NCI-H2081 treated with DMSO at 0.1 percent for 48 hours (cell line): ENCODE measurements at places on chromosomes 6 and 20.

DNA sequence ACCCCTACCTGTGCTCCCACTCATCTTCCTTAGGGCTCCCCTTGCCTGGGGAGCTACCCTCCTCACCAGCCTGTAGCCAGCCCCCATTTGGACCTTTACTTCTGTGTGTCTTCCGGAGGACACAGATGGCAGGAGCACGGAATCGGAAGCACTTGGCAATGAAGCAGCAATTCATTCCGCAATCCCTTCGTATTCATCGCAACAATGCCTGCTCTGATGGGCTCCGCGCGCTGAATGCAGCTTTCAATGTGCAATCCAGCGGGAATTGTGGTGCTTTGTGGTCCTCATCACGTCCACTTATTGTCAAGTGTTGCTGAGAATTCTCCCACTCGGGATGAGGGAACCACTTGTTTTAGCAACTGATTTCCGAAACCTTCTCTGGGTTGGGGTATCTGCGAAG lies 336.0 kb downstream of the DHX35 start:
- DNase-seq, result no peak

- DNase-seq, result no peak
Measured at GRCh38 chr20:37273988-37274387, 12.4 kb upstream of the GHRH start.

DNA sequence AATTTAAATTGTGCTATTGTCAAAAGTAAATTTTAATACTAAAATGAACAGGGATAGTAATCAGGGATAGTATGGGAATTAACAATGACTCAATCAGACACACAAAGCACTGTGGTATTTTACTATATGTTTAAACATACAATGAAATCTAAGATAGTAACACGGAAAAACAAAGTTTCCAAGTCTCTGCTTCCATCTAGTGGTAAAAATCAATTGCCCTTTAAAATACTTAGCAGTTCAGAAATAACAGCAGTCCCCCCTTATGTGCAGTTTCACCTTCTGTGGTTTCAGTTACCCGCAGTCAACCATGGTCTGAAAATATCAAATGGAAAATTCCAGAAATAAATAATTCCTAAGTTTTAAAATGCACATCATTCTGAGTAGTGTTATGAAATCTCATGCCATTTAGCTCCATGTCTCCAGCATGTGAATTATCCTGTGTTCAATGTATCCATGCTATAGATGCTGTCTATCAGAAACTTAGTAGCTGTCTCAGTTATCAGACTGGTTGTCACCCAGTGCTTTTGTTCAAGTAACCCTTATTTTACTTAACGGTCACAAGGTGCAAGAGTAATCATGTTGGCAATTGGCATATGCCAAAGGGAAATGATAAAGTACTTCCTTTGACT lies 58.5 kb downstream of the AHI1 start:
- DNase-seq, result no peak

- DNase-seq, result no peak
Measured at GRCh38 chr6:149158076-149158475, 159.4 kb upstream of the TAB2 start.

DNA sequence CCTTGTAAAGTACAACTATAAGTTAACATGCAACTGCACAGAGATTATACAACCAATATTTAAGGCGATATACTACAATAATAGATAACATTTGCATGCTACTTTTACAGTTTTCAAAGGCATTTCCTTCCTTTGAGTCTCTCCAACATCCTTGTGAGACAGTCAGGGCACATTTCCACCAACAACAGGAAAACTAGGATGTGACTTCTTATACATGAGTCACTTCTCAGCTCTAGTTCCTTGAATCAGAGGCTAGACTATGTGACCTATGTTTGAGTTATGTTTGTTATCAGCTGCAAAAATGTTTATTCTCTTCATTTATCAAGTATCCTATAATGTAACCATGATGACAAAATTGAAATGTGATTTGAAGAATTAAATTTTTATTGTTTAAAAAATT lies 51.7 kb upstream of the TFAP2D start:
- no peak for DNase-seq

DNA sequence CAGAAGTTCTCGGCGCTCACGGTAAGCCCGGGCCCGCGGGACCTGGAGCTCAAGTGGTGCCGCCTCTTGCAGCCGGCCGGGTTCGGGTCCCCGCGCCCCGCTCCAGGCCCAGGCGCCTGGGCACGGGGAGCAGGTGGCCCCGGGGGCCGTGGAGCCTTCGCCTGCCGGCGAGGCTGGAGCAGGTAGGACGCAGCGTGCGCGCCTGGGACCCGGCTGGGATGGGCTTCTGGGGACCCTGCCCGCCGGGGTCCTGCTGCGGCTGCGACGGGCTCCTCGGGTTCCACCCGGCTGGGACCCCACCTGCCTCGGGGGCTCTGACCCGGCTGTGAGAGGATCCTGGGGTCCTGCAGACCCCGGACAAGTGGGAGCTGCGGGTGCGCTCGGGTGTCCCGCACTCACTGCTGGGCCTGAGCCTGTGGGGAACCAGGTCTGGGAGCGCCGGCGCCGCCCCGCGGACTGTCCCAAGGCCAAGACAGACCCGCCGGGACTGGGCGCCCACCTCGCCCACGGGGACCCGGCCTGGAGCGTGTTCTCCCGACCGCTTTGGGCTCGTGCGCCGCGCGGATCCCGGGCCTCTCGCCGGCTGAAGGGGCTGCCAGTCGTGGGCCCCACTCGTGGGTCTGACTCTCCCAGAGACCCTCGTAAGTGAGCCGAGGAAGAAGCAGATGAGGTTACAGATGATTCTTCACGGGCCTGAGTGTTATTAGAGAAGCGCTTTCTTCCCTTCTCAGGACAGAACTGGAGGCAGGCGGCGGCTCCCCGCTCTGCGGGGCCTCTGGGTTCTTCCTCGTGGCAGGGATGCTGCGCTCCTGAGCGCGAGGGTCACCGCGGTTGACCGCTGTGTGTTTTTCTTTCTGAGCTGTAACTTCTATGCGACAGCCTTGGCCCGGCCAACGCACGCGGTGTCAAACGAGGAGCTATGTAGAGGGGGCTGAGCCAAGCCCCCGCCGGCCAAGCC lies 729 bp downstream of the SMOC2 start:
- no peak for DNase-seq

DNA sequence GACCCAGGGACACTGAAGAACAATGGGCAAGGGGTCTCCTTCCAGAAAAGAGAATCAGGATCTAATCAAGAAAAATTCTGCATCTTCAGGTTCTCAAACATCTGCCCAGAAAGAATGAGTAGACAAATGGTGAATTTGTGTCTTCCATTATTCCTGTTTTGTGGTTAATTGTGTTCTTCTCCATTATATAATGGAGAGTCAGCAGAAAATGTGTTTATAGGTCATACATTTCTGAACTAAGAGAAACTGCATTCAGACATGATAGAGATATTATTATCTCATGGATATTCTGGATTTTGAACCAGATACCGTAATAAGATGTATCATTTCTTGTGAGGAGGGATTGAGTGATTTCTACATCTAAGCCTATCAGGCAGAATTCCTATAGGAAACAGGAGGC lies 581.7 kb upstream of the JAG1 start:
- DNase-seq, result no peak

GRCh38 chr6:19812512-19813119 lies 24.6 kb upstream of the ID4 start:
- no peak for DNase-seq

DNA sequence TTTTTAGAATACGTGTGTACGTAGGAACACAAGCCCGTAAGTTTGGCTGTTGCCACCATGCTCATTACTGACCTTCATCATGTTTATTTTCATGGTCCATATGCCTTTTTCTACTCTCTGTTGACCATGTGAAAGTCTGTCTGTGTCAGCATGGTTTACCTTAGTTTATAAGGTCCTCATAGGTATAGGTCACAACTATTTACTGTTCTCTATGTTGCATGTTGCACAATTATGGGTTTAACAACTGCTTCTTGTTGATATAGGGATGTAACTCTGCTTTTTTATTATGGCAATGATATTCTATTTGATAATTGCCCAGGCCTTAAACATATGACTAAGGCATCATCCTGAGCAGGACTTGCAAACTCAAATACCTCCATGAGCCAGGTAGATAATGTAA lies 13.4 kb upstream of the RANBP9 start:
- DNase-seq, result no peak

- DNase-seq, result no peak
Measured at GRCh38 chr6:129417416-129418086, 292.4 kb downstream of the ARHGAP18 start.

DNA sequence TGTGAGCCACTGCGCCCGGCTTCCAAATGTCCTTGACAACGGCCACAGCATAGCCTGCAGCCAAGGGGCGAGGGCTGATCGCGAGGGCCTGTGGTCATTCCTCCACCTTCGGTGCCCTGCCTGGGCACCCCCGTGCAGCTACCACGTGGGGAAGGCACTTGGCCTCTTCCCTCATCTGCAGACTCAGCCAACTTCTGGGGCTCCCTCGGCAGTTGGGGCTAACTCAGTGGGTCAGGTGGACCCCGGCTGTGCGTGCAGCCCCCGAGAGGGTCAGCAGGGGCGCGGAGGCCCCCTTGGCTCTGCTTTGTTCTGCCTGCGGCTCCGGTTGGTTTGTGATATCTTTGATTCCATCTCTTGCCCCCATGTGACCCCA lies 52.9 kb upstream of the BHLHE23 start:
- DNase-seq, result no peak

DNA sequence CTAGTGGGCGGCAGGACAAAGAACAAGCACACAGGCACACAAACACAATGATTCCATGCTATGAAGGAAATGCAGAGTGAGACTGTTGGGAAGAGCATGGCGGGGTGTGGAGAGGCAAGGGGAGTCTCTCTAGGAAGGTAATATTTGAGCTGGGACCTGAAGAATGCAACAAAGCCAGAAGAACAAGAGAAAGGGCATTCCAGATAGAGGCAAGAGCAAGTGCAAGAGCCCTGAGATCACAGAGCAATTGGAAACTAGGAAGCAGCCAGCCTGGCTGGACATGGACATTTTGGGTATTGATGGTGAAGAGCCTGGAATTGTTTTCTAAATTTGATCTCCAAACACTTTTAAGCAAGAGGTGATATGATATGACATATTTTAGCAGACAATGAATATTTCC lies 15.4 kb downstream of the SRXN1 start:
- no peak for DNase-seq

DNA sequence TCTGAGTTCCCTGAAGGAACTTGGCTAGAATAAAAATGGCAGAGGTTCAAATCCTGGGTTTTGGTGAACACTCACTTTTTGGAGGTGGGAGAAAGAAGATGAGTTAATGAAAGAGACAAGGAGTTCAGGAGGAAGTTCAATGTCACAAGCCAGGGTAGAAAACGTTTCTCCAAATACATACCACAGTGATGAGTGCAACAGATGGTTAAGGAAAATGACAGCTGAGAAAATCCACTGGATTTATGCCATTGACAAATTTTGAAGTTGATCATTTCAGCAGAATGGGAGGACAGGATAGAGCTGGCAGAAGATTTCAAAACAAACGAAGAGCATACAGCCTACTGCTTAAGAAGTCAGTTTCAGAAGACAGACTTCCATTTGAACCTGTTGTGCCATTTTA lies 122.7 kb downstream of the GFRAL start:
- DNase-seq, result no peak

DNA sequence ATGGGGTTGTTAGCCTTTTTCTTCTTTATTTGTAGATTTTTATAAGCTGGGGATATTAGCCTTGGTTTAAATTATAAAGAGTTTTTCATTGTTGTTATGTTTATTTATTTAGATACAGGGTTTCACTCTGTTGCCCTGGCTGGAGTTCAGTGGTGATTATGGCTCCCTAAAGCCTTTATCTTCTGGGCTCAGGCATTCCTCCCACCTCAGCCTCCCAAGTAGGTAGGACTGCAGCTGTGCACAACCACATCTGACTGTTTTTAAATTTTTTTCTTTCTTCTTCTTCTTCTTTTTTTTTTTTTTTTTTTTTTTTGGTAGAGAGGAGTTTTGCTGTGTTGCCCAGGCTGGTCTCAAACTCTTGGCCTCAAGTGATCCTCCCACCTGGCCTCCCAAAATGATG lies 80.9 kb downstream of the UBE3D start:
- DNase-seq, result no peak

GRCh38 chr6:81718126-81718525 lies 34.4 kb downstream of the TENT5A start:
- DNase-seq, result no peak

DNA sequence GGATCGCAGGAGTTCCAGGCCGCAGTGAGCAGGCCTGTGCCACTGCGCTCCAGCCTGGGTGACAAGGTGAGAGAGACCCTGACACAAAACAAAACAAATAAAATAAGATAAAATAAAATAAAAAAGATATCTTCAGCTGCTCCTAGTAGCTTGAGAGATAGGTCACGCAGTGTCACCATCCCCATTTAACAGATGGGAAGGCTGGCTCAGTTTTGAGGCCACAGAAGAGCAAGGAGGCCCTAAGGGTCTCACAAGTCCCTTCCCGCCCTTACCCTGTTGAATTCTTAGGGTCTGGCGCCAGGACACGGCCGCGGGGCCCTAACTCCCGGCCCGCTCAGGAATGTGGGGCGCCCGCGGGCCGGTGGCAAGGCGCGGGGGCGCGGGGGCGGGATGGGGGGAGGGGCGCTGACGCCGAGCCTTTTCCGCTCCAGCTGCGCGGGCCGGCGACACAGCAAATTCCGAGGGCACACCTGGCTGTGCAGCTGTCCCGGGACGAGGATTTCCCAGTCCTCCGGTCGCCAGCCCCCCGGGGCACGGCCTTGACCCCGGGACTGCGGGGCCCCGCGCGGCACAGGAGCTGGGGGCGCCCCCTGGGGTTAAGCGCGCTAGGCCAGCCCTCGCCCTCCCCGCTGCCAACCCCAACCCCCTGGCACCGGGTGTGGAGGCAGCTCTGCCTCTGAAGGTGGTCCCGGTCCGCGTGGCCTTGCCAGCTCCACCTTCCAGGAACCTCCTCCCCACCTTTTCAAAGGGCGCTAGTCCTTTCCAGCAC lies 10.3 kb upstream of the R3HDML start:
- no peak for DNase-seq

DNA sequence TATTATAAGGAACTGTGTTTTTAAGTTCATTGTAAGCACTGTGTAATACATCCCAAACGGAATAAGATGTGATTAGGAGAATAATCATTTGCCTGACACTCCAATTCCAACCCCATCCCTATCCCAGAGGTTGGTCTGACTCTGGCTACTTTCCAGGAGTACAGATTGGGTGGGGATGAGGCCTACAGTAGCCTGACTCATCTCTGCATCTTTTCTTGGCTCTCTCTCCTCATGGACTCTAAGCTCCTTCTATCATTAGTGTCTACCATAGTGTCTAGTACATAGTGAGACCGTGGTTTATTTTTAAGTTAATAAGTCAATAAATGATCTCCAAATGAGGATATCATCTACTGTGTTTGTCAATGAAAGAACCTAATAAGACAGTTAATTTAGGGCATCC lies 92.2 kb upstream of the CNKSR3 start:
- no peak for DNase-seq

- no peak for DNase-seq
Measured at GRCh38 chr6:29850011-29850553, 22.5 kb downstream of the HLA-G start.
